Stimulated activated CD4-positive, alpha-beta T cell treated with anti-CD3 and anti-CD28 coated beads, Interleukin-15, amount 100 ng/mL, for 1 hour (primary cell): ENCODE measurements at places on chromosomes 12 and 14.

DNA sequence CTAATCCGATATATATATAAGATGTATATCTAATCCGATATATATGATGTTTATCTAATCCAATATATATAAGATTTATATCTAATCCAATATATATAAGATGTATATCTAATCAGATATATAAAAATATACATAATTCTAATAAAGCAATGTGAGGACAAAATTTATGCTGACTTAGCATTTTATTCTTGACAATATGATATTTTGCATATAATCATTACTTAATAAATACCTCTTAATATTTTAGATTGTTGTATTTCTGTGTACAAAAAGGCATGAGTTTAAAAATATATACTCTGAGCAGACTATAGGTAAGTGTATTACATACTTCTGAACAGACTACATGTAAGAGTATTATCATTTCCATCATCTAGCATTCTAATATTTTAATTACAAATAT is 18.9 kb downstream of the GLIPR1L2 start:
- no peak for DNase-seq

- DNase-seq: no peak
Observed at GRCh38 chr12:130992979-130993538, 39.4 kb downstream of the ADGRD1 start.

- no peak for DNase-seq
Observed at GRCh38 chr12:50734409-50735263, 29.3 kb upstream of the ATF1 start.

GRCh38 chr14:30064454-30064853 is 136.8 kb upstream of the PRKD1 start:
- DNase-seq: no peak

DNA sequence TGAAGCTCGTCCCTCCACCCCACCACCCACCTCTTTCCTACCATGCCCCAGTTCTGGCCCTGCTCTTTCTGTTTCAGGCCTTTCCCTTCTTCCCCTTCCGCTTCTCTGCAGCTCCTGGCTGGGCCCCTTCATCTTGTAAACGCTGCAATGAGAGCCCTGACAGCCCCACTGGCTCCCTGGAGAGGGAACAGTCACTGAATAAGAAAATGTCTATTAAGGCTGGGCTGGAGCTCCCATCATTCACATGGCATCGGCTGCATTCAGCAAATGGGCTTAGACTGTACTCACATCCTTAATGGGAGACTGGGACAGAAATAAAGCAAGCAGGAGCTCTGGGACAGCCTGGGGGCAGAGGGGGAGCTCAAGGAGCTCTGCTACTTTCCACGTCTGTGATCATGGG is 45.2 kb upstream of the TUNAR start:
- no peak for DNase-seq

- no peak for DNase-seq
Observed at GRCh38 chr14:101194373-101195308, 291.1 kb upstream of the RTL1 start.

DNA sequence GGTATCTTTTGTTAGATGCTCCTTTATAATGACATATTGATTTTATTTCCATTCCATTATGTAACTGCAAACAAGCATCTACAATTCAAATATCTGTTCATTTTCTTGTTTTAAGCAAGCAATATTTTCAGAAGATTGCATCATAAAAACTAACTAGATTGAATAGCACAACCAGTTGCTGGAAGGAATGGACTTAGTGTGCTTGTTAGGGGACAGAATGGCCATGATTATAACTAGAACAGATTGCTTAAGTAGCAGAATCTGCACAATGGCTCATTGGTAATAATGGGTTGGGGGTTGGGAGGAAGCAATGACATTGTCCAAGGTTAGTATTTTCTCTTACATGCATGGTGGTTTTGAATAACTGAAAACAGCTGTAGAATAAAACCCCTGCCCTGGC is 939.5 kb downstream of the SLC16A7 start:
- DNase-seq: no peak

DNA sequence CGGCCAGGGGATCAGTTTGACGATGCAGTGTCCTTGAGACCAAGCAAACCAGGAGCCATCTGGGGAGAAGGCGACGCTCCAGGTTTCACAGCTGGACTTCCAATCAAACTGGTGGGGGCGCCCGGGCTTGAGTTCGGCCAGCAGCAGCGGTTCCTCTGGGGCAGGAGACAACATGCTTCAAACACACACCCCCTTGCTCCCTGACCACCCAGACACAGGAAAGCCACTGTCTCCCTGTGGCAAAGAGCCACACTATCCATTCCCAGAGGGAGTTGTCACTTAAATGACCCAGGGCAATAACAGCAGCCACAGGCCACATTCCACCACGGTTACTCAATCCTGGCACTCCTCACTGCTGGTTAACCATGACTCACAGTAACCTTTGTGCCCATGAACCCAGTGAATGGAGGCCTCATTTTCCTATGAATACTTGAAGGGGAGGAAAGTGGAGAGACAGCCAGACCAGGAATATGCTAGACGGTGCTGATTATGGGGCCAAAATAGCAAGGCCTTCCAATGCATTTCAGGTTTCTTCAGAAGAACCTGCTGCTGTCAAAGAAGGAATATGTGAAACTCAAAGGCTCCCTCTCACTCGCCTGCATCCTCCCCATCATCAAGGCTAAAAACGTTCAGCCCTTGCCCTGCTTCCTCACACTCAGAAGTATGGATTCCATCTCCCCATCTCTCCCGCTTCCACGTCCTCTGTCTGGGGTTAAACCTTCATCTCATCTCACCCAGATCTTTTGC is 8.5 kb downstream of the WSB2 start:
- DNase-seq: no peak

GRCh38 chr12:29634057-29634456 is 136.6 kb upstream of the OVCH1 start:
- no peak for DNase-seq

DNA sequence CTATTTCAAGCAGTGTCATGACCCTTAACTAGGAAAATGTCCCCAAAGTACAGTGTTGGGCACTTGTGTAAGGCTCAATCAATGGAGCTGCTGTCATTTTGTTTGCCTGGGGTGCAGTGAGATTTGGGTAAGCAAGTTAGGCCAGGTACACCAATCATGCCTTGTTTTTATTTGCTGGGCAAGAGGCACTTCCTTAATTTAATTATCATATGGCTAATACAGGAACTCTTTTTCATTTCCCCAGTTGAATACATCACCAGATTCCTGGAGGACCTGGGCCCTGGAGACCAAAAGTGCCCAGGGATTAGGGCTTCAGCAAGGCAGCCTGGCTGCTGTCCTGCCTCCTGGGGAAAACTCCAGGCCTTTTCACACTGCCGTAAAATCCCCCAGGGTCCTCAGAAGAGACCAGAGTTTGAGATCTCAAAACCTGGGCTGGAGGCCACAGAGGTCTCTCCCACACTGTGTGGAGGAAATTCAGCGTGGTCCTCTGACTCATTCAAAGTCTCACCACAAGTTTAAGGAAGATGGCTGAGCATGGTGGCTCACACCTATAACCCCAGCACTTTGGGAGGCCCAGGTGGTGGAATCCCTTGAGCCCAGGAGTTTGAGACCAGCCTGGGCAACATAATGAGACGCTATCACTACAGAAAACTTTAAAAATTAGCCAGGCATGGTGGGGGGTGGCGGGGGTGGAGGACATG is 28.4 kb upstream of the FOXN3 start:
- DNase-seq: no peak

DNA sequence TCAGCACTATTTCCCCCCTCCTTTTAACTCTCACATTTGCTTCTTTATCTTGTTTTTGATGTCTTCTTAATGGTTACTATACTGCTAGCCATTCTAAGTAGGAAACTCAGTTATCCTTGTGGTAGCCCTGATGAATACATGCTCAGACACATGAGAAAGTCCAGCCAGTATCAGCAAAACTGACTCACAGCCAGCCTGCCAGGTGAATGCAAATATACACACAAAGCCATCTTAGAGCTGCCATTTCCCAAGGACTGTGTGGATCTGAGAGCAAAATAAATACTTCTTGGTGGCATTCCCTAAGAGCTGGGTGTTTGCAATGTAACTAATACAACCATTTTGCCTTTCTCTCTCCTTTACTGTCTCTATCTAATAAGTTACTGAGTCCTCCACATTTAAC is 455.2 kb downstream of the CCER1 start:
- DNase-seq: no peak

DNA sequence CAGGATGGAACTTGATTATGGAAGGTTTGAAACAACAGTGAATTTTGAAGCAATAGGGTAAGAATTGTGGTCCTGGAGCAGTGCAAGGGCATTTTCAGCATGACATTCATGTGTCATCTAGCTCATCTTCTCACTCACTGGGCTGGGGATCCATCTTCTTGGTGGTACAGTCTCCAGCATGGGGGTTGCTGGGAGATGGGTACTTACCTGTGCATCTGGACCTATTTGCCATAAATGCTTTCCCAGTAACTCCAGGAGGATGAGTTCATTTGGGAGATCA is 7.2 kb downstream of the HSP90AA1 start:
- DNase-seq: no peak

- DNase-seq: no peak
Observed at GRCh38 chr14:34324363-34324795, 137.7 kb downstream of the SPTSSA start.

DNA sequence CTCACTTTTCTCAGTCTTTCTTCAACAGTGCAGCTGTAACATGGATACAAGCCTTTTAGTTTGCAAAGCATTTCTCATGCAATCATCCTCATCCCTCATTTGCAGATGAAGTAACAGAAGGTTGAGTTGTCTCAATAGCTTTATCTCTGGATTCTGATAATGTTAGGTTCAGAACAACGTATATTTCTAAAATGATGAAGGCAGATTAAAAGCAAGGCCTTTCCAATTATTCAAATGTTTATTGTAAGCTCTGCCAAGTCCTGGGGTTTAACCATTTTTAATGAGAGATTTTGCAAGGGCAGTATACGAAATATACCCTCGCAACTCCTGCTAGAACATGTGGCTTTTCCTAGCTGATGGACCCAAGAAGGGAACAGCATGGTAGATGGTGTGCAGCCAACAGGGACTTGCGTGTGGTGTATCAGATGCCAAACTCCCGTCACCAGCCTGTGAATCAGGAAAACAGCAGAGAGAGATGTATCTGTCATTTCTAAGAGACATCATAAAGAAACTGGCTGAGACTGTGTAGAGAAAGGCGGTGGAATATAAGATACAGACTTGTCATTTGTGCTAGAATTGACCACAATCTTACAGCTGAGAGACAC is 319.7 kb downstream of the MED13L start:
- no peak for DNase-seq

- no peak for DNase-seq
Observed at GRCh38 chr12:21828779-21829178, 54.3 kb upstream of the KCNJ8 start.

- no peak for DNase-seq
Observed at GRCh38 chr12:62928632-62929031, 6.3 kb downstream of the PPM1H start.

GRCh38 chr14:96603350-96604255 is 101.4 kb downstream of the PAPOLA start:
- DNase-seq: no peak

DNA sequence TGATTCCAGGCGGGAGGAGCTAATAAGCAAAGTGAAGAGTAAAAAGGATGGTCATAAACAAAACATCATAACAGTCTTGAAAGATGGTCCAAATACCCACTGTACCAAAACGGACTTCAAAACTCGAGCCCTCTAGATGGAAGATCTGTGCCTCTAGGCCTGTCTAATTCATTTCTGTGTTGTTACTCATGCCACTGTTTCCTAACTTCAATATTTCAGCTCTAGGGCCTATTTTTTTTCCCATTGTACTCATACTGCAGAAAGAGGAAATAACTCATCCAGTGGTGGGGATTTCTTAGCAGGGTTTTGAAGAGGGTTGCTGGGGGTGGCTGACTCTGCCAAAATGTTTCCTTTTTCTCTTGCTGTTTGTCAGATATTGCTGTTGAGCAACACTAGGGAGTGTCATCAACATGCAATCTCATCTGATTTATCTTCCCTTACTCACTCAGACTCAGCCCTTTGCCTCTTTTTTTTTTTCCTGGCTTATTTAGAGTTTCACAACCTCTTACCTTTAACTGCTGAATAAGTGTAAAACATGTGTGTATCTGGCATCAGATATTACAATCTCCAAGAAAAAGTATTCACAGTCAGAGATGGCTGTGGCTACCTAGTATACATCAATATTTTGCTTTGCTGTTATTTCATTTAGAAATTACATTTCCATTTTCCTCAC is 189.6 kb downstream of the DUSP6 start:
- DNase-seq: peak; percentile 30

GRCh38 chr14:99316281-99317163 is 44.5 kb upstream of the BCL11B start:
- DNase-seq: no peak

DNA sequence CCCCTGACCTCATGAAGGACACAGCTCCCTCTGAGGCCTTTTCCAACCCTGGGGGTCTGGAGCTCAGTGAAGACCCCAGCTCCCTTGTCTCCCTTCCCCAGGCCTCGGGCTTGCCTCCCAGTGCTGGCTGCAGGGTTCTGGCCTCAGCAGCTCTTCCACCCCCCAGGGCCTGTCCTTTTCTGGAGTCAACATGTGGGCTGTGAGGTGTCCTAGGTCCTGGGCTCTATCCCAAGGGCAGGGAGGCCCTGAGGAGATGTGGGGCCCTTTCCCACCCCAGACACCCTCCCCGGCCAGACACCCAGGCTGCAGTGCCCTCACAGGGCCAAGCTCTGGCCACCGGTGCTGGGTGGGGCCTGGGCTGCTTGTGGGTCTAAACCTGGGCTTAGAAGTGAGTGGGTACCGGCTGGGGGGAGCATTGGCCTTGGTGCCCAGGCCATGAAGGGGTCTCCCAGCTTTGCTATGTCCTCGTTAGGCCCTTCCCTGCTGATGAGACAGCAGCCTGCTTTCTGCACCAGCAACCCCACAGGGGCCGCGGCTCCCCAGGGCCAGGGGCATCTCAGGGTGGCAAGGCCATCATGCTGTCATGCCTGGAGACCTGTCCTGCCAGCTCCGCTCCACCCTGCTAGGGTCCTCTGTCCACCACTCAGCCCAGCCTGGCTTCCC is 2.7 kb upstream of the CRIP2 start:
- DNase-seq: no peak

GRCh38 chr14:50603565-50603964 is 43.6 kb downstream of the ATL1 start:
- DNase-seq: no peak

DNA sequence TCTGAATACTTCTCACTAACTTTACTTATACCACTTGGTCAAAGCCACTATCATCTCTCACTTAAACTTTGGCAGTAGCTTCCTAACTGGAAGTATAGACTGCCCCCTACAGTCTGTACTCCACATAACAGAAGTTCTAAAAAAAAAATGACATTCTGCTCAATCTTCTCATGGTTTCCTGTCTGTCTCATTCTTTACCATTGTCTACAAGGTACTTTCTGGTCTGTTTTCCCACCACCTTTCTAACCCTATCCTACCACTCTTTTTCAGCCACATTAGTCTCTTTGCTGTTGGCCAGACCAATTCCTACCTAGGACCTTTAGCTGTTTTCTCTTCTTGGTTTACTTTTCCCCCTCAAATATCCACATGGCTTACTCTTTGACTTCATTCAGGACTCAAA is 14.7 kb downstream of the CPSF6 start:
- DNase-seq: no peak

- DNase-seq: no peak
Observed at GRCh38 chr12:65494537-65494936, 216.1 kb downstream of the MSRB3 start.
